ENCODE measurements at places on chromosomes 7 and 10.
A peak's percentile ranks its signal among the peaks of the same experiment; 100 is the strongest.

GRCh38 chr10:128848810-128849209, 618.2 kb upstream of the MGMT start:
- no peak for ATAC-seq

- ATAC-seq: no peak
These were observed 8.5 kb upstream of the STX1A start for GRCh38 chr7:73727952-73728351.

DNA sequence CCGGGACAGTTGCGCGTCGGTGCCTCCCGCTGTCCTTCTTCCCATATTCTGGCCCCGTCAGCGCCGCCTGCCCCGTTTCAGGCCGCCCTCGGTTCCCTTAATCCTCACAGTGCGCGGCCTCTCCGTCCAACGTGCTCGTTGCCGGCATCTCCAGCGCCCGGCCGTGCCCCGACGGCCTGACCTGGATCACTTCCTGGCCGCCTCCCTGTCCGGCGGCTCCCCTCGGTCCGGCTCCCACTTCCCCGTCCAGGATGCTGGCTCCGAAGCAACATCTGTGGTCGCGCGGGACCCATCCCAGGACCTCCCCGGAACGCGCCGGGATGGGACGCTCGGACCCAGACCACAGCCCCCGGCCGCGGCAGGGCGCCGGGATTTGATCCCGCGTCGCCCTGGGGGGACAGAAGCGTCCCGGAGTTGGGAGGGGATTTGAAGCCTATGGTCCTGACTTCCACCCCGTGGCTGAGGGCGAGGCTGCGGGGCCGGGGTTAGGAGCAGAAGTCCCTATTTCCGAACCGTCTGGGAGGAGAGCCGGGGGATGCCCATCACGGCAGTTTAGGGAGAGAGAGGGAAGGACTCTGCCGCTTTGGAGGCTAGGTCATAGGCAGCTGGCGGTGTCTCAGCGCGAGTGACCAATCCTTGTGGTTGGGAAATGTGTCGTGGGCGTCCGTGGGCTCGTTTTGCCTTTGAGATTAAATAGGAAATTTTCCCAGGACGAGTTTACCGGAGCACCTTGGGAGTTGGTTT, 53.8 kb downstream of the KCTD7 start:
- ATAC-seq: peak; percentile 25

GRCh38 chr7:309586-310228, 19.7 kb downstream of the FOXL3 start:
- no peak for ATAC-seq

DNA sequence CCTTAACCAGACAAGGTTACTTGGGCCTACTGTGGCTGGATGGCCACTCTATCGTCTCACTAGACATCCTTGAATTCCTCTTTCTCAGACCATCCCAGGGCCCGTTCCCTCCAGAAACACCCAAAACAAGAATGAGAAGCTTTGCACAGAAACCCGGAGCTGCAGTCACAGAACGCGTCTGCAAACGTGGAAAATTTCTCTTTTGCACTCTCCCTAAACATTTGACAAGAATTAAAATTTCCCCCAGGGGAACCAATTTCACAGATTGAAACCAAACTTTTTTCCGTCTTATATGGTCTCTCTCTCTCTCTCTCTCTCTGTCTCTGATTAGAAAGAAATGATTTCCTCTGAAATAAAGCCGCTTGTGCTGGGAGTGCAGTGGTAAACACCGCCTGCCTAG, 120.7 kb downstream of the MKX start:
- ATAC-seq: no peak

GRCh38 chr7:87872346-87872745, 3.8 kb downstream of the SLC25A40 start:
- ATAC-seq: no peak

DNA sequence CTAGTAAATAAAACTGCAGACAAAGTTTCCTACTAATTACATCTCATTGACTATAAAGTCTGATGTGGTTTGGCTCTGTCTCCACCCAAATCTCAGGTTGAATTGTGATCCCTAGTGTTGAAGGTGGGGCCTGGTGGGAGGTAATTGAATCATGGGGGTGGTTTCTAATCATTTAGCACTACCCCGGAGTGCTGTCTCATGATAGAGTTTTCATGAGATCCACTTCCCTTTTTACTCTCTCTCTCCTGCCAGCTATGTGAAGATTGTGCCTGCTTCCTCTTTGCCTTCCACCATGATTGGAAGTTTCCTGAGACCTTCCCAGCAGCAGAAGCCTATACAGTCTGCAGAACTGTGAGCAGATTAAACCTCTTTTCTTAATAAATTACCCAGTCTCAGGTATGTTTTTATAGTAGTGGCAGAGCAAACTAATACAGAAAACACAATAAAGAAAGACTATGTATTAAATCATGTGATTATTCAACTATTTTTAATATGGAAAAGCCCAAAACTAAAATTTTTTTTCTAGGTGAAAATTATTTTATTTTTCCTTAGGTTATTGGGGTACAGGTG, 232.1 kb downstream of the FZD1 start:
- ATAC-seq: no peak

GRCh38 chr10:72322280-72323058, 32.2 kb downstream of the DNAJB12 start:
- peak; percentile 6 for ATAC-seq

DNA sequence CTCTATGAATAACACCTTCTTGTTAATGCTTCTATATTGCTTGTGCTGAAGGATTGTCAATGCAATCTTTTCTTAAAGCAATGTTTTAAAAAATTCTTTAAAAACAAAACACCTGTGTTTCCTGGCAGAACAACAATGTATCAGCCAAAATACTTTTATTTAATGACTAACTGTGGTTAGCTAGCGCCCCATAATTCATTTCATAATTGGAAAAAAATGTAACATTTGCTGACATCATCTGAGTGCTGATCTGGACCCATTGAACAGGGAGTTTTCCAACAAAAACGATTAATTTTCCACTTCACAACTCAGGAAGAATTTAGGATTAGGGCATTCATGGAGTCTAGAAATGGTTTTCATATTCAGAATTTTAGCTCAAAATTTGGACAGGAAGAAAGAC, 137.6 kb upstream of the CDK6 start:
- ATAC-seq: no peak
